ENCODE measurements at places on chromosomes 2 and 18.
A peak's percentile ranks its signal among the peaks of the same experiment; 100 is the strongest.

- no peak for DNase-seq
Measured at GRCh38 chr18:74040459-74041332, 106.9 kb downstream of the FBXO15 start.

DNA sequence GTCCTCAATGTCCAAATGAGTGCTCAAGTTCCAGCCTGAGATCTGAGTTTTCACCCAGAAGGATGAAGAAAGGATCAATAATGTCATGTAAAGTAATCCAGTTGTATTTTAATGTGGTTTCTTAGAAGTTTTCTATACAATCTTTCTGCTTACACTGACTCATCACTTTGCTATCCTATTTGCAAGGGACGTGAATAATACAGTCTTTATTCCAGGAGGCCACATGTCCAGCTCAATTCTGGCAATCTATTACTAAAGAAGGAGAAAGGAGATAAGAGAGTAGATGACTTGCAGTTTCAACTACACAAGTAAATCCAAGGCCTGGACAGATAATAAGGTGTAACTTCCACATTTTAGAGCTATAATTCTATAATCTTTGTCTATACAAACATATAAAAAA, 601.1 kb upstream of the SETBP1 start:
- no peak for DNase-seq

DNA sequence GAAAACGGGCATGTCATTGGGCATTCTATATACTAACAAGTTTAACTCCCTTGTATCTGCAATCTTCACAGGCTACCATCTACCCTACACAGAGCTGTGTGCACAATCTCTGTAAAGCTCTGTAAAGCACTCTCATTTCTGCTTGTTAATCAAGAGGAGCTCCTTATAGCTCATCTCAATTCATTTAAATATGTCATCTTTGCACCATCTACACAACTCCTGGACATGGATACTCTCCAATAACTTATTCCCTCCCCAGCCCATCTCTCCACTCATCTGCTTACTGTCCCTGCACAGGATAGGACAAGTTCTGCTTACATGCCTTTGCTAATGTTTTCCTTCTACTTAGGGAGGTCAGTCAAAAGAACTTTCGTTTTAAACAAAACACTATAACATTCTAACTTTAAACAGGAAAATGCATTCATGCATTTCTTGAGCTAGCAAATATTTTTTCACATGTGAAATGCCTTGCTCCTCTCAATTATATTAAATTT, 61.4 kb downstream of the DPP4 start:
- no peak for DNase-seq

DNA sequence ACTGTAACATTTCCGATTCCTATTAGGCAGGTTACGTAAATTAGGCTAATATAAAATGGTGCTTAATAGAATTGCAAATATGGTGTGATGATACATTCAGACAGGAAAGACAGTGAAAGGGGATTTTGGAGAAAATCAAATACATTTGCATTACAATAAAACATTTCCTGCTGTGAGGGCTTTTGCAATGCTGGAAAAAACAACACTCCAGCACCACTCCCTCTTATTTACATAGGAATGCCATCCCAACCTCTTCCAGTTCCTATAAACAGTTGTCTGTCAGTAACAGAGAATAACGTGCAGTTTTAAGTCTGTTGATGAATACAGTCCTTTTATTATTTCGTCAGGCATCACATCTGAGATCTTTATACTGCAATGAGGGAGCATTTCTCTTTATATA, 298.8 kb upstream of the FANCL start:
- DNase-seq = peak; percentile 75

- no peak for DNase-seq
Measured at GRCh38 chr18:72181241-72181764, 362.8 kb downstream of the CBLN2 start.

- DNase-seq = no peak
Measured at GRCh38 chr2:121092095-121092494, 192.9 kb downstream of the TFCP2L1 start.

DNA sequence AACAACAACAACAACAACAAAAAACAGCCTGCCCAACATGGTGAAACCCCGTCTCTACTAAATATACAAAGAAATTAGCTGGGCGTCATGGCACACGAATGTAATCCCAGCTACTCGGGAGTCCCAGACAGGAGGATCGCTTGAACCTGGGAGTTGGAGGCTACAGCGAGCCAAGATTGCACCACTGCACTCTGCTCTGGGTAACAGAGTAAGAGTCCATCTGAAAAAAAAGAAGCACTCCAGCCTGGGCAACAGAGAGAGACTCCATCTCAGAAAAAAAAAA, 344.1 kb upstream of the PLGLB2 start:
- no peak for DNase-seq

DNA sequence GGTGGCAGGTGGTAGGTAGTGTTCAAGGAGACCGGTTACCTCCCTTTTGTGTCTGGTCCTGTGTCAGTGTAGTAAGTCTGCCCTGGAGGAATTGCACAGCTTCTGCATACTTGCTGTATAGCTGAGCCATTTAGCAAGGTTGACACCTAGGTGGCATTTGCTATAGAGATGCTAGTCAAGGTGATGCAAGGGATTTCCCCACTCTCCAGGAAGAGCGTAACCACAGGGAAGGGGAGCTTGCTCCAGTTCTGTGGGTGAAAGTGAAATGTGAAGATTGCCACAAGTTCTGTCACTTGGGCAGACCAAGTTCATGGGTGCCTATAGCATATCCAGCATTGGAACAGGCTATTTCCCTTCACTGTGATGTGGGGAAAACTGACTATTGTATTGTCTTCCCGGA, 28.1 kb downstream of the NAT8 start:
- no peak for DNase-seq

GRCh38 chr2:100959225-100959880, 42.7 kb upstream of the RPL31 start:
- DNase-seq = no peak

DNA sequence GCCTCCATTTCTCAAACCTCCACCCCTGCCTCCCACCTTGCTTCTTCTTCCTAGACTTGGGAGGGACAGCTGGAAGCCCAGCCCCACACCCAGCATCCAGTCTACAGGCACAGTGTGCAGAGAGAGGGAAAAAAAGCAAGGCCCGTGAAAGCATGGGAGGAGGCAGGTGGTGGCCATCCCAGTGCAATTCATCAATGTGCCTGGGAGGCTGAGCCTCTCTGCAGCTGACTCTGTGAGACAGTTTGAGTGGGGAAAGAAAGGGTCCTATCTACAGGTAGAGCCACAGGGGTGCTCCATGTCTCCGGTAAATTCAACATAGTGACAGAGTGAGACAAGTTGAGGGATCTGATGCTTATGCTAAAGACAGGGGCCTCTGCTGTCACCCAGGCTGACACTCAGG, 340.6 kb downstream of the DYSF start:
- DNase-seq = no peak

GRCh38 chr2:155377266-155377680, 678.8 kb downstream of the KCNJ3 start:
- DNase-seq = peak; percentile 60

DNA sequence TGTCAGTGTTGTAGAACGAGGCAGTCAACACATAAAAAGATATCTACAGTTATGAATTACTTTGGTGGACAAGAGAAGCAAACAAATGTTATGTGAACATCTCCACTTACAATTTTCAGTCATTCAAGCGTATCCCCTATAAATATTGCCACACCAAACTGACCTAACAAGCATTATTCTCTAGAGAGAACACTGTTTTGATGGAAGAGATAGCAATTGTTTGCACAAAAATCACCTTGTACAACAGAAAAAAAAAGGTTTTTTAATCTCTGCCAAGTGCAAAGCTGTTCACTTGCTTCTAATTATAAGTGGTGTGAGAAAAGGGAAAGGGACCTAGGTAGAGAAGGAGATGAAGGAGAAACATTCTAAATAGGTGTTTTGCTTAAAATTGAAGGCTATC, 33.8 kb downstream of the PID1 start:
- no peak for DNase-seq

DNA sequence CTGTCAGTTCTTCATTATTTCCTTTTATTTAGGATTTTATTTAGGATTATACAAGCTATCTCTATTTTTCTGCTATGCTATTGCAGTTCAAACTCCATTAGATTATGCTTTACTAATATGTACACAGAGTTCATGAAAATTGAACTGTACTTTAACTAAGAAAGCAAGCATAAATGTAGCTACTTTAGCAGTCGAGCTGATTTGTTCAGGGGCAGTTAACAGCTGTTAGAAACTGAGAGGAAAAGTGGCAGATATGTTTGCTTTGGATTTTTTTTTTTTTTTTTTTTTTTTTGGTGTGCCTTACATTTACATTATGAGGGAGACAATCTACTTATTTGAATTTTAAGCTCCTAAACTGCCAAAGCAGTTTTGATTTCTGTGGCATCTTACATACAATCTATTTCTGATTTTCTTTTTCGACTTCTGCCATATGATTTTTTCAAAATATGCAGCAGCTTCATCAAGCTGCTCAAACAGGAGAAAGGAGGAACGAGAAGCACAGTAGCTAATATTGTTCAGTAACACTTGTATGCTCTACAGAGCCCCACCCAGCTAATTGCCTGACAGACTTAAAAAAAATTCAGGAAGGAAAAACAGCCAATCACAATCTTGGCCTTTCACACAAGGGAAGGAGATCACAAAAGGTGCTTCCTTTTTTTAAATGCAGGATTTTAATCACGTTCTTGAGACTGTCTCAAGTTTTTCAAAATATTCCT, 233.4 kb upstream of the SIX3 start:
- DNase-seq = peak; percentile 64

- DNase-seq = peak; percentile 86
Measured at GRCh38 chr18:10354241-10354811, 100.1 kb upstream of the APCDD1 start.

DNA sequence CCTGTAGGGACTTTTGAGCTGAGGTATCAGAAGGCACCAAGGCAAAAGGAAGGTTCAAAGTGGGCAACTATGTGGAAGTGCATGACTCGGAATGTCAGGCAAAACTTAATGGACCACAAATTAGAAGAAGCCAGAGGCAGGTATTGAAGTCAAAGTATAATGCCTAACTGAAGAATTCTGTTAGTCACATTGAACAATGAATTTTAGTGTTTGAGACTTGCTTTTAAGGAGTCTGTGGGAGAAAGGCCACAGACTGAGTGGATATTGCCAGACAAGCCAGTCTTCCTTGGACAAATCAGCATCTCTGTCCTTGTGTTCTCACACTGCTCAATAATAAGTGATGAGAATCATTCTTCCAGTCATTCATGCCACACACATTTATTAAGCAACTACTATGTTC, 498.9 kb downstream of the STK39 start:
- DNase-seq = no peak

- no peak for DNase-seq
Measured at GRCh38 chr2:179952658-179953057, 54.4 kb downstream of the CWC22 start.

DNA sequence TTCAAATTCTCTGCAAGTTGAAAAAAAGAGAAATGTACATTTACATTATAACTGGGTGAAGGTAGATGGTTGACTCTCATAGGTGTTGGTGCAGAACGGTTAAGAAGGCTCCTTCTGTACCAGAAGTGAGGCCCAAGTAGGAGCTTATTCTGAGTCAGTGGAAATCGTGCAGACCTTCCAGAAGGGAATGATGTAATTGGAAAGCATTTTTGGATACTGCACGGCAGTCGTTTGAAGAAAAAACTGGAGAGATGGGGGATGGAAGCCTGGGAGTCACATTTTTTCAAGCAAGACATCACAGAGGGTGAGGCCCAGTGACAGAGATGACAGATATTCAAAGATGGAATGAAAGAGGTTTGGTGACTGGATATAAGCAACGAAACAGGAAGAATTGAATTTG, 39.4 kb downstream of the HRH4 start:
- DNase-seq = no peak

DNA sequence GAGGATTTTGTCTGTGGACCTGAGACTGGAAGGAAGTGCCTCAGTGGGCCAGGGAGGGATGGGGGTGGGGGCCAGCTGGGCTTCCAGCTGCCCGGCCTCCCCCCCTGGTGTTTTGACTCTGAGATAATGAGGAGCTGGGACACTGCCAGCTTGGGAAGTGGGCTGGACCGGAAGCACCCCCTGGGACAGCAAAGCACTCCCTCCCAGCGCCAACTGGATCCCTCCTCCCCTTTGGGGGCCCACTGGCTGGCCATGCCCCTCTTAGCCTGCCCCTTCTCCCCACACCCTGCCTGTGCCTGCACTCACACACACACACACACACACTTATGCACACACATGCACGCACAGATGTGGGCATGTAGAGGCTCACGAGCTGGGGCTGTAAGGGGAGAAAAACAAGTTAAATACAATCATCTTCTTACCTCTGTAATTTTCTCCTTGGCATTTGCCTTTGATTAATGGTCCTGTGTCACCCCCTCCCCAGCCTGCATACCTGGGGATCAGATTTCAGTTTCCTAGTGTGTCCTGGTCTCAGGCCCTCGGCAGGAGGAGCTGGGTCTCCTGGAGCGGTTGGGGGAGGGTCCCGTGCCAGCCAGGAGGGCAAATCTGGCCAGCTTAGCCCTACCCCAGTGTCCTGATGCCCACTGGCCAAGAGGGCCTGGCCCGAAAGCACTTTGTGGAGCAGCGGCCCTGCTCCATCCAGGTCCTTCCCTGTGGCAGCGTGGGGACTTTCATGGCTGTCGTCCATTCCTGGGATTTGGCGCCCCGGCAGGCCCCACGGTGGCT, 3.6 kb downstream of the ITM2C start:
- DNase-seq = no peak

DNA sequence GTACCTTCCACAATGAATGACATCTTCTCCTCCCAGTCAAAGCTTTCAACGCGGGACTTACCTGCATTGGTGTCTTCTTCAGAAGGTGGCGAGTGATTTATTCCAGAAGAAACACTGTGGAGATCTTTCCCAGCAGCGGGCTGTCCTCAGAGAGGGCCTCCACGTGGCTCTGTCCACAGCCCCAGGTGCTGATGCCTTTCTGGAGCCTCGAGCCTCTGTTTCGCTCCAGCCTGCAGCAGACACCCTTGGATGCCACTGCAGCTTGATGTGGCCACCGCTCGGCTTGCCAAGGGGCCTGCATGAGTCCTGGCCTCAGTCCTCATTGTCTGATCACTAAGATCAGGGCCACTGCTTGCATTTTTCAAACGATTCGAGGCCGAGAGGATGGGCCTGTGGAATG, 46.6 kb upstream of the GALR1 start:
- no peak for DNase-seq

DNA sequence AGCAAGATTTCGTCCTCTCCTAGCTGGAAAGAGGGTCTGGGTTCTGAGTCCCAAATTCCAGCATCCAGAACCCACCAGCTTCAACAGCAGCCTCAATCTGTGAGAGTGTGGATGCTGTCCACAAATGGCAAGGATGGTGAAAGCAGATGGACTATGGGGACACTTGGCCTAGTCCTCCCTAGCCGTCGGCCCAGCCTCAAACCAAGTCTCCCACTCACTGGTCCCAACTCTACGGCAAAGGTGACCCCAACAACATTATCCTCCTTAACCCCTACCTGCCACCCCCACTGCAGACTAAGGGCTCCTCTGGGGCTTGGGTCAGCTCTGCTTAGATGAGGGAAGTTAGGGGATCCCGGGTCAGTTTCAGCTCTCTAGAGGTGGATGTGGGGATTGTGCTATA, 57.3 kb downstream of the TNS1 start:
- DNase-seq = no peak

DNA sequence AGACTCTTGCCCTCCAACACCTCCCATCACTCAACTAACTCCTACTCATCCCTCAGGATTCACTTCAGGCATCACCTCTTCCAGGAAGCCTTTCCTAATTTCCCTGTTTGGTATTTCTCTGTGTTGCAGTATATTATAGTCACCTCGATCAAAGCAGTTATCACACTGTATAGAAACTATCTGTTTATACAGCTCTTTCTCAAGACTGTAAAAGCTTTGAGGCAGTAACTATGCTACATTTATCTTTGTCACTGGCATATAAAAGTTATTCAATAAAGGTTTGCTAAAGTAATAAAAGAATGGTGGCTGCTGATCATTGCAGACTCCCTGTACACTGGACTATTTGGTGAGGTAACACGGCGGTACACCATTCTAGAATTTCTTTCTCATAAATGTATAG, 284.9 kb downstream of the PAX3 start:
- DNase-seq = no peak
